ENCODE measurements at places on chromosomes 5 and 9.

DNA sequence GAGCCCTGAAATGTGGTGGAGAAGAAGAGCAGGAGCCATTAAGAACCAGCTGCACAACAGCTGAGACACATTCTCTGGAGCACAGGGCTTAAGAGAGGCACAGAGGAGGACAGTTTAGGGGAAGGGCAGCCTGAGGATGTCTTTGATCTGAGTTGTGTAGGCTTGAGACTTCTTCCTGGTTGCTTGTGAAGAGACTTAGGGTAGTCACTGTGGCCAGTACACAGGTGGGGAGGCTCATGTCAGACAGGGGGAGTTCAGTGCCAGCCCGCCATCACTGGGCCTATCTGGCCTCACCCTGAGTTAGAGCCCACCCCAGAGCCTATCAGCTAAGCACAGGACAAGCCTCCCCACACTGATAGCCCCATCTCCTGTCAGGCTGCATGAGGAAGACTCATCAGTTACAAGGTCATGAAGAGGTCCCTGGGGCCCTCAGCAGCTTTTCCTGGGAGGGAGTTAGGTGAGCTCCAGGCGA, 19.8 kb downstream of the SLC22A4 start:
- no peak for DNase-seq

- DNase-seq = no peak
Observed at GRCh38 chr9:129247285-129248153, 69.5 kb upstream of the IER5L start.

DNA sequence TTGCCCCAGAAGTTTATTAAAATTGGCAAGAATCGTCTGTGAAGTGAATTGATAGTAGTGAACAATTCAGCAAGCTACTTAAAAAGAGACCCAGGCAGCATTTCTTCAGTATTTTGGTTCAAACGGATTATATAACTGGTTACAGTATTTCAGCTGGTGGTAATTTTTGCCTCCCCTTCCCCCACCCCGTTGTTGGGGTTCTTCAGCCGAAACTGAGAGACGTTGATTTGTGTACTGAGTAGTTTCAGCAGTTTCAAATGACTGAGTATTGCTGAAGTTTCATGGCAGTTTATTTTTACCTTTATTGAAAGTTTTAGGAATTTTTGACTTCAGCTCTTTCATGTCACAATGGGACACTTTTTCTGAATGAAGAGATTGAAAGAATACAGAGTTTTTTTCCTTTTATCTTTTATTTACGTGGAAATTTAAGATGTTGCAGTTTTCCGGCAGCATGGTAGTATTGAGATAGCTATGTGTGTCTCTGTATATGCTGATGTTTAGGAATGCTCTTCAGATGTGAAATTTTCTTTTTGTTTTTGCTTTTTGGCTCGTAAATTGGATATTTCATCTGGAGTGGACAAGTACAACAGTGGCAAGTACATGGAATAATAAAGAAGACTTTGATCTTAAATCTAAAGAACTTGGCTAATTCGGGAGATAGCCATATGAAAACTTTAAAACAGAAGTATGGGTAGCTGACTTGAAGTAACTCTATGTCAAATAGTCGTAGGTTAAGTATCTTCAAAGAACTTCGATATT, 1.9 kb downstream of the GPBP1 start:
- DNase-seq = no peak

GRCh38 chr5:90680921-90681563, 122.4 kb downstream of the ADGRV1 start:
- DNase-seq = no peak

GRCh38 chr5:174324680-174325079, 279.2 kb downstream of the NSG2 start:
- DNase-seq = no peak

- DNase-seq = no peak
Observed at GRCh38 chr9:109981091-109981490, 201.1 kb downstream of the PALM2AKAP2 start.

DNA sequence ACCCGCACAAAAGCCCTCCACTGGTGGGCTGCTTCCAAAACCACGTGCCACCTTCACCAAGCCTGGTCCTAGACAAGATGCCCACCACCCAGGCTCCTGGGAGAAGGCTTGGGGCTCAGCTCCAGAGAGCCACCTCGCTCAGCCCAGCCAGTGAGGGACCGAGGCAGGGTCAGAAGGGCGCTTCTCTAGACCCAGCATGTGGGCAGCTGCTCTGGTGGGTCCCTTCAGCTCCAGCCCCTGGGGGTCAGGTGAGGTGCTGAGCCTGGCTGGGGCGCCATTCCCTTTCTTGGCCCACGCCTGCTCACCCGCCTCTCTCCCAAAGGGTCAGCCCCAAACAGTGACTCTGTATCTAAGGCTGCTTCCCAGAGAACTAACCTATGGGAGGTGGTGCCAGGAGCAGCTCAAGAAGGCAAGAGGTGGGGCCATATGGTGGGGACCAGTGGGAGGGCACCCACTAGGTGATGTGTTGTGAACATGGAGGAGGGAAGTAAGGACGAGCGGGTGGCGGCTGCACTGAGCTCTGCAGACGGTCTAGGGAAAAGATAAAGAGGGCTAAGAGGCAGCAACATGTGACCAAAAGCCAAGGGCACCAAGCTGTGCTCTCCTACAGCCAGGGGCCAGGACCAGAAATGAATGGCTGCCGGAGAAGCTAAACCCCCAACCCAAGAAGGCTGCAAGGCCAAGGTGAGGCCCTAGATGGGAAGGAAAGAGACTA, 79.3 kb downstream of the CAMSAP1 start:
- DNase-seq = no peak

- DNase-seq = no peak
Observed at GRCh38 chr5:27876071-27876470, 837.7 kb upstream of the CDH9 start.

- no peak for DNase-seq
Observed at GRCh38 chr9:73200694-73201452, 49.2 kb downstream of the ANXA1 start.
